ENCODE measurements at places on chromosomes 3 and 15.

DNA sequence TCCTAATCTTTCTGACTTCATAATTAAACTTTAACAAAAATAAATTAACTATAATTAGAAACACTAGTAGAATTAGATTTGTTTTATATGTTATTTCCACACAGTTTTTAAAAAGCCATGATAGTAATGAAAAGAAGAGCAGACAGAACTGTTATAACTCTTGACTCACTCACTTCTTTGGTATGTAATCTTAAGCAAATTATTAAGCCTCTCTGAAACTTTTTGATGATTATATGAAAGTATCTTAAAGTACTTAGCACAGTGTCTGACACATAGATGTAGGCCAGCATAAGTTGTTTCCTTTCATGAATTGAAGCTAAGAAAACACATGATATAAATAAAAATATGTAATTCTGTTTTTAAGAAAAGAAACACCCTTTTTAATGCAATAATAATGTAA is 123.6 kb upstream of the MLF1 start:
- no peak for DNase-seq

- no peak for DNase-seq
Measured at GRCh38 chr3:108518895-108519294, 8.5 kb upstream of the MYH15 start.

GRCh38 chr3:13042715-13043271 is 30.4 kb downstream of the IQSEC1 start:
- DNase-seq: no peak

GRCh38 chr15:100211855-100212850 is 129.6 kb downstream of the ADAMTS17 start:
- DNase-seq: no peak

- no peak for DNase-seq
Measured at GRCh38 chr3:63481627-63482026, 170.8 kb upstream of the SNTN start.

GRCh38 chr3:190492966-190493365 is 20.9 kb upstream of the IL1RAP start:
- DNase-seq: no peak

- no peak for DNase-seq
Measured at GRCh38 chr3:19967208-19967607, 20.3 kb downstream of the RAB5A start.

- DNase-seq: peak; percentile 87
Measured at GRCh38 chr3:12990781-12991480, 82.3 kb downstream of the IQSEC1 start.

GRCh38 chr15:51046799-51047449 is 47.8 kb downstream of the TNFAIP8L3 start:
- no peak for DNase-seq

GRCh38 chr3:123627673-123628670 is 43.1 kb upstream of the HACD2 start:
- DNase-seq: no peak

GRCh38 chr3:115388811-115389210 is 234.5 kb upstream of the GAP43 start:
- no peak for DNase-seq

DNA sequence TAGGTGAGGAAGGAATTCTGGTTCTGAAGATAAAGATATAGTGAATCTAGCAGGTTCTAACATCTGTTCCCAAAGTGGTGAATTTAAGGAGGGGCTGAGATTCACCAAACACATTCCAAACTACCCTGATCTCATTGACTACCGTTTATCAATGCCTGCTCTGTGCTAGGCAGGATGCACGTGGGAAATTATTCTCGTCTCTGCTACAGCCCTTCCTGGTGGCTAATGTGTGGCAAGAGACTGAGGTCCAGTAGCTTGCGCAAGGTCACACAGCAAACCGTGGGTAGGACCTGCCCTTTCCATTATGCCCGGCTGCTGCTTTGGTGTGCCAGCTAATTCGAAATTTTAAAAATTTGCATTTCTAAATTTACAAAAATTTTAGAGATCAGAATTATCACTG is 209.5 kb upstream of the TRIM42 start:
- no peak for DNase-seq

DNA sequence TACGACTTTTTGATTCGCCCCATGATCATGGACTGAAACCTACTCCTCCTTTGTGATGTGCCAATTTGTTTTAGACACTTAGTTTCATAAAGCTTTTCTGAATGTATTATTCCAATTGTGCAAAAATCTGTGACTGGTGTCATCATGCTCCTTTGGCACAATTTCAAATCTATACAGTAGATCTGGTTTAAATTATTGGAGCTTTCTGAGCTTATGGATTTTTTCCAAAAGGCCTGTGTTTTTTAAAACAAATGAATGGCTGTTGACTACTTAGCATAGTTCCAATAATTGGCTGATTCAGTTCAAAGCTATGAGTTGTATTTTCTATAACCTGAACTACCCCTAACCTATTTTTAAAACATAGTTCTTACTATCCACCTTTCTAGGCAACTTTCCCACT is 282.7 kb downstream of the CNTN3 start:
- no peak for DNase-seq

- peak; percentile 59 for DNase-seq
Measured at GRCh38 chr3:124780761-124781475, 50.7 kb downstream of the UMPS start.

- no peak for DNase-seq
Measured at GRCh38 chr3:18725668-18726407, 300.7 kb upstream of the SATB1 start.

GRCh38 chr3:69695443-69695842 is 43.8 kb upstream of the MITF start:
- no peak for DNase-seq

GRCh38 chr3:186060222-186060621 is 48.7 kb downstream of the ETV5 start:
- no peak for DNase-seq

DNA sequence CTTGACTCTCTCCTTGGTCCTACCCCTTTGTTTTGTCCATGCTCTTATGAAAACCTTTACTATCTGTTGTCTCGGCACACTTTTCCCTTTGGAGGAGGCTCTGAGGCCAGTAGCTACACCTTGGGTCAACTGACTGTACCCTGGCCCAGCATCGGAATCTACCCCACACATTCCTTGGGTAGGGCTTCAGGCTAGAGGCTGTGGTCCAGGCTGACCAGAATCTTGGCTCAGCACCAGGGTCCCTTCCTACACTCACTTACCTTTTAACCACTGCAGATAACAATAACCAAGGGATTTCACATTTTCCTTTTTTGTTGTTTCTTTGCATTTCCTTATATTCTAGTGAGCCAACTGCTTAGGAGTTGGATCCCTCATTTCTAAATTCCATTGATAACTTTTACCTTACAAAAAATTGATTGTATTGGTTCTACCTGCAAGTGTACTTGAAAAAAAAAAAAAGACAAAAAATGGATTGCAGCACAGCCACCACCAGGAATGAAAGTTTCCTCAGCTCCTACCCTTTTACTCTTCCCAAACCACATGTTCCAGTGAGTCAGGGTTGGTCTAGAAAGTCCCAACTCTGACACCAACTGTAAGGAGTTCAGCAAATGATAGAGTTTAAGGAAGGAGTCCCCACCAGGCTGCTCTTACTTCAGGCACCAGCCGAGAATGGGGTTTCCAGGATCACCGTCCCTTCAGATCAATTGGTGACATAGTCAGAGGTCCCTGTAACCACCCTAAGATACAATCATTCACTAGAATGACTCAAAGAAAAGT is 95.6 kb downstream of the FBLN2 start:
- DNase-seq: peak; percentile 60

GRCh38 chr3:10910367-10910766 is 82.2 kb upstream of the SLC6A1 start:
- DNase-seq: no peak

GRCh38 chr3:171257251-171258203 is 202.7 kb downstream of the TNIK start:
- DNase-seq: peak; percentile 51

- DNase-seq: peak; percentile 70
Measured at GRCh38 chr3:51637941-51638471, 33.0 kb upstream of the TEX264 start.

GRCh38 chr3:89145995-89146394 is 38.6 kb downstream of the EPHA3 start:
- peak; percentile 14 for DNase-seq

GRCh38 chr3:114022145-114022802 is 34.1 kb downstream of the CCDC191 start:
- peak; percentile 8 for DNase-seq

DNA sequence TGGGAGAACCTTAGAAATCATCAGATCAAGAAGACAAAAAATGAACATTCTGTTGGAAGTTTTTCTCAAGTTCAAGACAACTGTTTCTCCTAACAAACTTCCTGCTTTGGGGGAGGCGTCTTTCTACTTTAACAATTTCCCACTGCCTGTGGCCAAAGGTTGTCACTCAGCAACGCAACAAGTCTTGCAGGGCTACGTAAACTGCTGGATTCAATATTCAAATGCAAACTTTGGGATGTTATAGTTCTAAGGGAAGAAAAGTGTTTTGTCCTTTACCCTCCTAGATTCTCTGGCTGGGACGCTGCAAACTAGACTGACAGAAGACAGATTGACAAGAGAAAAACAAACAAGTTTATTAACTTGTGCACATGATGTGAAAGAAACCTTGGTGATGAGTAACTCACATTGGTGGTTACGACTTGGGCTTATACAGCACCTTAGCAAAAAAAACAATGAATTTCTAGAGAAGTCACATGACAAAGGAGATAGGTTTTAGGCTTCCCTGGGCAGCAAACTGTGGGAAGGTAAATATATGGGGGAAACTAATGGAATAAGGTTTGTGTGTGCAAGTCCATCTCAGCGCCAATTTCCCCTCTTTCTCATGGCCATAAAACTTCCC is 34.0 kb upstream of the ARPIN start:
- DNase-seq: no peak

DNA sequence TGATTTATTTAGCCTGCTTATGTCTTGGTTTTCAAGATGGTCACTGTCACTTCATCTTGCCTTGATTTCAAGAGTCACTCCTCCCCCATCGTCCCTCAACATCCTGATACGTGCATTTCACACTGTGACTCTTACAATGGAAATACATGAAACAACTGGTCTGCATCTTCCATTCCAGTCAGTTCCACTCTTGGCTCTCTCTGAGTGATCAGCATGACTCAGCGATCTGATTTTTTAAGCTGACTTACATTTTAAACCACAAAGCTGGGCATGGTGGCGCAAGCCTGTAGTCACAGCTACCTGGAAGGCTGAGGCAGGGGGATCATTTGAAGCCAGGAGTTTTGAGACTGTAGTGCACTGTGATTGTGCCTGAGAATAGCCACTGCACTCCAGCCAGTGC is 271.2 kb upstream of the ROPN1 start:
- peak; percentile 57 for DNase-seq

- DNase-seq: no peak
Measured at GRCh38 chr3:172892158-172892557, 141.6 kb downstream of the ECT2 start.

GRCh38 chr3:70110066-70110465 is 110.5 kb downstream of the SAMMSON start:
- DNase-seq: no peak
